WTC11 (cell line): ENCODE measurements at places on chromosomes 3 and 15.

- DNase-seq = peak; percentile 40
These were observed at the start of gene THPO for GRCh38 chr3:184377882-184378445. THPO (minus strand) TSS chr3:184378207; CDS start chr3:184376259, 1,948 bp downstream.

DNA sequence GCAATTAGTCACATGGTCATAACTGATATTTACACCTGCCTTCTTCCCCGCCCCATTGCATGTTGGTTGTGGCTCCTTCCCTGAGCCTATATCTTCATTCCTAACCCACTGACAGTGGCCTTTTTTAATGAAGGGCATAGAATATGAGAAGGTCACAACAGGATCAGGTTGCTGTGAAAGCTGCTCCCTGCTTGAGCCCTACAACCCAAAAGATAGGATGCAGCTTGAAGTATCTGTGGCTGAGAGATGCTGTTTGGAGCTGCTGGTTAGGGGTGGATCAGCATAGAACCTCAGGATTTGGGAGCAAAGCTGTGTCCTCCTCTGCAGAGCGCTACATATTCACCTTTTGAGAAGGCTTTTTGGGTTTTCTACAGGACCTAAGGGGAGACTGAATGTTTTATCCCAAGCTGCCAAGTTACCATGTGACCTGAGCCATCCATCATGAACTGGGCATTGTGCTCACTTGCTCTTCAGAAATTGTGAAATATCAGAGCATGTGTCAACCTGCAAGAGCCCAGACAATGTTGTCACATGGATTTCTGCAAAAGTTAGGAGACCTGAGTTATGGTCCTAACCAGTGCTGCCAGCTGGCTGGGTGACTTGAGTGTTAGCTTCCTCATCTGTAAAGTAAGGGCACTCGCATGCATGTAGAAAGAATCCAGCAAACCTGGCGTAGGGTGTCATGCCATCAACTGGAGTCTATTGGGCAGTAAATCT is 49.8 kb upstream of the ARL8B start:
- no peak for DNase-seq

DNA sequence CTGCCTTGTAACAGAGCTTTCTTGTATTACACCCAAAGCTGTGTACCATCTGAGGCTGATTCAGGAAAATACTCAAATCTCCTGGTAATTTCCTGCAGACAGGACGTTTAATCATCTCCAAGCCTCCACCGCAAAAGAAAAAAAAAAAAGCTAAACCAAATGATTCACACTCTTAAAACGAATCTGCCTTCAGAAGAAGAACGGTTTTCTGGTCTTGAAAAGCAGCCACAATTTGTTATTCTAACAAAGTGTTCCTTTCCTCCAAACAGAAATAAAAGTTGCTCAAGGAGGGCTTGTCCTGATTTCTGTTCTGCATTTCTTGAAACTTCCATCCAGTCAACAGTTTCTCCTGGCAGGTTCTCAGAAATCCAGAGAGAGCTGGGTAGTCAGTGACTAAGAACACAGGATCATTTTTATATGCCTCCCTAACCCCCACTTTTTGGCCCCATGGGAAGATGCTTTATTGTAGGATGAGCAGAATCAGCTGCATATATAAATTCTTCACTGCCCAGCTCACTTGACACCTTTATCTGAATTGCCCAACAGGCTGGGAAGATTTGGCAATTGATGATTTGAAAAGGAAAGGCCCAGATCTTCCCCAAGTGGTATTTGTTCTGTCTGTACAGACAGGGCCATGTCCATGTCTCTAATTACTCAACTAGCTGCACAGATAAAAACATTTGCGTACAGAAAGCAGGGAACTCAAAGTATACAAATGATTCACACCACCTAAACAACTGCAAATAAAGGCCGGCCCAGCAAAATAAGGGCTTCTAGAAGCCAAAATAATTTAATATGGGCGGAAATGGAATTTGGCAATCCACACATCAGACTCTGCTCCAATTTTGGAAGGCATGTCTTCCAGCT is 41.0 kb upstream of the PRICKLE2 start:
- no peak for DNase-seq

GRCh38 chr3:47003056-47003410 is 23.6 kb downstream of the NBEAL2 start:
- no peak for DNase-seq

GRCh38 chr15:69104050-69104750 is 56.2 kb upstream of the GLCE start:
- no peak for DNase-seq

DNA sequence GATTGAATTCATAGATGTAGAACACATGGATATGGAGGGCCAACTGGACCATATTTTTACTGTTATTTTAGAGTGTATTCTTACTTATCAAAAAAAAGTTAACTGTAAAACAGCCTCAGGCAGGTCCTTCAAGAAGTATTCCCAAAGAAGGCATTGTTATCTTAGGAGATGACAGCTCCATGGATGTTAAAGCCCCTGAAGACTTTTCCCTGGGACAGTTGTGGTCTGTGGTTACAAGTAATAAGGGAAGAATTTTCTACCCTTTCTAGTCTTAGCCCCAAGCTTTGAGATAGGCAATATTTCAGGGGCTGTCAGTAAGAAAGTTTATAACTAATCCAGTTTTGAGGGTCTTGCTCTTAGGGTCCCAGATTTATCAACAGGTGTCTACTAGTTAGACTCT is 62.5 kb downstream of the LRRC49 start:
- no peak for DNase-seq

DNA sequence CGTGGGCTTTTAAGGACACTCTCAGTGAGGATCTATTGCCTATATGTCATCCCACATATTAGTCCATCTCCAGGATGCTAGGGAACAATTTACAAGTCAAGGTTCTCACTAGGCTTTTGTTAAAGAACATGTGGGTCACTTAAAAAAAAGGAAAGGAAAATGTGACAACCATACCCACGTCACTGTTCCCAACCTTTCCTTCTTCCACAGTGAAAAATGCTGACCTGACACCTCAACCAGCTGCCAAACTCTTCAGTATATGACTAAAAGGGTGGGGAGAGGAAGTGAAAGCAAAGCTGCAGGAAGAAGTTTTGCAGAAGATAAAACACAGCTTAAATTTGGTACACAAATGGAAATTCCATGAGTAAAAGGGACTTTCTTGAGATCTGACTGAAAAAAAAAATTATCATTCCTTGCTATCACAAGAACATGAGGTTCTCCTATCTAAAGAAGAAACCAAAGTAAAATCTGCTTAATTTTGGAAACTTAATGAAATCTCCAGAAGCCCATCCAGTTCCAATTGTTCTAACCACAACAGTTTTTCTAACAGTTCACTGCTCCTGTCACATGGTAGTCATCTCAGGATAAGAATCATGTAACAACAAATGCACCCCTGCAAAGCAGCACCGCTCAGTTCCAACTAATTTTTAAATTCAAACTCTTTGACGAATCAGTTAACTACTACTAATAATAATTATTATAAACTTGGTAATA is 117.0 kb upstream of the TSPAN3 start:
- no peak for DNase-seq

DNA sequence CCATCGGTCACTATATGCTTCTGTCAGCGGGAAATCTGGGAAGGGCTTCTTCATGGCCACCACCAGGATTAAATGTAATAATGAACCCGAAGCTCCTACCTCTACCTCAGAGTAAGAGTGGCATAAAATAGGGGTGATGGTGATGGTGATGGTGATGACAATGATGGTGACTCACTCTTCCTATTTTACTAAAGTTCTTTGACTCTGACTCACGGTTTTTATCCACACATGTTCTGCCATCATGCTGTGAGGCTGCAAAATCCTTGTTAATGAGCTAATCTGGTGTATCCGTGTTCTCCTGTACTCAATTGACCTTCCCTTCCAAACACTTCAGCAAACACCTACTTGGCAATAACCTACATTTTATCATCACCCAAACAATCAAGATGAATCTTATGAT is 18.3 kb upstream of the FOXP1 start:
- no peak for DNase-seq

- no peak for DNase-seq
These were observed 618.7 kb downstream of the EDEM1 start for GRCh38 chr3:5806192-5806591.

GRCh38 chr15:88467935-88468528 is 524 bp downstream of the MRPS11 start:
- no peak for DNase-seq

GRCh38 chr3:71392251-71392650 is 191.3 kb downstream of the FOXP1 start:
- DNase-seq = no peak

GRCh38 chr15:74391582-74392450 is 24.4 kb upstream of the CYP11A1 start:
- DNase-seq = no peak

DNA sequence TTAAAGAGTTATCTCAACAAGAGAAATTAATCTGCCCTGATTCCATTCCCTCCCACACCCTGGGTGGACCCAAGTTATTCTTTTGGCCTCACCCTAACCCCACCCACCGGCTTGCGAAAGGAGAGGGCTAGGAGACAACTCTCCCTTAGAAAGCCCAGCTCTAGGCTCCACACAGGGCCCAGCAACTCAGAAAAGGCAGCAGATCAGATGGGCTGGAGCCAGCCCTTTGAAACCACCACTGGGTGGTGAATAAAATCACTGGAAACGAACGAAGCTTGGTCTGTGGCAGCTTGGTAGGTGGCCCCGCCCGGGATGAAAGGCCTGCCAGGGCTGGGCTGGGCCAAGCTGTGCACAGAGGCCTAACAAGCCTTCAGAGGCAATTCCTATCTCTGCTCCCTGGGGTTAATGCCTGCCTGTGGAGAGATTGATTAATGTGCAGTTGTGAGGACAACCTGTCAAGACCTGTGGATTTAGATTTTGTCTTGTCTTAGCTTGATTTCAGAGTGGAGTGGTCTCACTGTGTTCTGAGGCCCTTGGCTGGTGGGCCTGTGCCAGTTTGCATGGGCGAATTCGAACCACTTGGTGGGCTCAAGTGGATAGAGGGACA is 38.8 kb downstream of the BHLHE40 start:
- no peak for DNase-seq

GRCh38 chr15:60135961-60136360 is 131.8 kb downstream of the FOXB1 start:
- DNase-seq = no peak

DNA sequence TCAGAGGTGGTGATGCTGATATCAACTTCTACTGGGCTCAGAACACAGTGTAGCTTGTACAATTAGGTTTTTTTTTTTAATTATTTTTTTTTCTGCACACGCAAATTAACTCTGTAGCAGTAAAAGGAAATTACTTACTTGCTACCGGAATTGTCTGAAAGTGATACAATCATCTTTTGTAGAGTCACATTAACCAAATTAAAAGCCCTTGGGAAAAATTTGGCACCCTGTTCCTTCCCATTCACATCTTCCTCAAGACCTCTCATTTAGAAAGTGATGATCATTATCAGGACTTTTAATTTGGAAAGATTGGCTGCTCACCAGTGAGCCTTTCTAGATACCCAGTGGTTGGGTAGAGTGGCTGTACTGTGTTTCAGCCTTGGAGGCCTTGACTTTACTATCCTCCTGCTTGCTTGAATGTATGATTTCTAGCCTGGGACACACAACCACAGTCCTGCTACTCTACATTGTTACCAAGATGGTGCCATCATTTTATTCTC is 158.3 kb downstream of the ECT2 start:
- DNase-seq = no peak

- DNase-seq = no peak
These were observed 43.9 kb downstream of the HEG1 start for GRCh38 chr3:125011941-125012340.

- peak; percentile 20 for DNase-seq
These were observed 897 bp downstream of the RAD54L2 start for GRCh38 chr3:51539291-51539941.

- DNase-seq = no peak
These were observed 20.0 kb downstream of the PCCB start for GRCh38 chr3:136270179-136270578.

DNA sequence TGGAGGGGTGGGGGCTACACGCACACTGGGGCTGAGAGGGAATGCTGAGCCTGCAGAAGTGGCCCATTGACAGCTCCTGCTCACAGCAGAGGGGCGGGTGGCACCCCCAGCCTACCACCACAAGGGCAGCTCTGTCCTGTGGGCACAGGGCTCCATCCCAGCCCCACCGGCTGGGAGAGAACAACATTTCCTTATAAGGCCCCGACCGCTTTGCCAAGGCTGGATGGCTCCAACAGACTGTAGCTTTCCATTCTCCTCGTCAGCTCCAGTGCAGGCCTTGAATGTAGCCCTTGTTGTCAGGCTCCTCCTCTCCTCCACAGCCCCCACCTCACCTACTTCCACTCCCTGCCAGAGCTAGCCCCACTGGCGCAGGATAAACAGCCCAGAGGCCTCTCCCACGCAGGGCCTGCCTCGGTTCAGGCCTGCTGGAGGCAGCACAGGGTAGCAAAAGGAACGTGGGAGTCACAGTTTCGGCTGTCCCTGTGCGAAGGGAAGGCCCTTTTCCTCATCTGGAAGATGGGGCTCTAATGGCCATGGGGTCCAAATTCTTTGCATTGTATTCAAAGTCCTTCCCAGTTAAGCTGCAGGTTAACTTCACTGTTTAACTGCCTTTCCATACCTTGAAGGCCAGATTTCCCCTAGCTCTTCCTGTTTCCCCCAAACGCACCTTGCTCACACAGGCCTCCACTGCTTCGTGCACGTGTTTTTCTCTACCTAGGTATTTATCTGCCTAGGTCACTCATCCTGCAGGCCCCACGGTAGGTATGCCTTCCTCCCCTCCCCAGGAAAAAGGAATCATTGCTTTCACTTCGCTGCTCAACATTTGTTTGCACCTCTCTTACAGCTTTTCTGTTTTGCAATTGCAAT is 101.6 kb upstream of the LPP start:
- DNase-seq = peak; percentile 63

GRCh38 chr15:44300572-44300971 is 12.1 kb downstream of the GOLM2 start:
- no peak for DNase-seq

- no peak for DNase-seq
These were observed 100.8 kb downstream of the CPN2 start for GRCh38 chr3:194250098-194251002.

- no peak for DNase-seq
These were observed 19.6 kb downstream of the CD86 start for GRCh38 chr3:122074621-122075265.

DNA sequence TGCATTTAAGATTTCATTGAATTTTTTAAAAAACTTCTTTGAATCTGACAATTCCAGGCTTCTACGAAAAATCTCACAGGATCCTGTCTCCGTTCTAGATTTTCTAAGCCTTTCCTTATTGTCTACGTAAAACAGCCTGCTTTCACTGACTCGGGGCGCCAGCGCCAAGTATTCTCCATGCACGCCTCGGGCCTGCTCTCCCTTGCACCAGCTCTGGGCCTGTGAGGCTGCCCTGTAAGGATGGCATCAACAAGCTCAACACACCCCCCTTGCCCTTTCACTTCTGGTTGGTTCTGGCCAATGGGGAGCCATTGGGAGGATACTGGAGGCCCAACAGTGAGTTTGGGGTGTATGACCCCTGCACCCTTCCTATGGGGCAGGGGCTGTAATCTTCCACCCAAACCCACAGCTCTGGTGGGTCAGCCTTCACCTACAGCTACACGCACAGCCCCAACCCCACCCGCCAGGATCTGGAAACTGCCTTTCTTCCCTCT is 47.8 kb downstream of the SLC41A3 start:
- DNase-seq = no peak

DNA sequence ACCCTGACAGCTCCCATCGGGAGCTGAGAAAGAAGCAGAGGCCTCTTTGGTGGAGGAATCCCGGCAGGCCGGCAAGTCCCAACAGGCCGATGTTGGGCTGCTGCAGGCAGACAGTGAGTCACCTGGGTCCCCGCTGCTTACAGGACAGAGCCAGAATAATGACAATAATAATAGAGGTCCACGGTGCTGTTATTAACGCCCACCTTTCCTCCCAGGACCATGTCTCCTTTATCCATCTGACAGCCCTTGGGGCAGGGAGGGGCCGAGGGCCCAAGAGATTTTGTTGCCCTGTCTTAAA is 29.3 kb upstream of the MAGEF1 start:
- DNase-seq = no peak

GRCh38 chr3:151560738-151561137 is 99.9 kb upstream of the IGSF10 start:
- no peak for DNase-seq
